Lung (tissue), 17 donors: ENCODE measurements at places on chromosomes 12 and 14. TPM values are rescaled to one million over a fixed set of nuclear protein-coding genes. Genes with fewer than 3 reads are reported as not detected.

DNA sequence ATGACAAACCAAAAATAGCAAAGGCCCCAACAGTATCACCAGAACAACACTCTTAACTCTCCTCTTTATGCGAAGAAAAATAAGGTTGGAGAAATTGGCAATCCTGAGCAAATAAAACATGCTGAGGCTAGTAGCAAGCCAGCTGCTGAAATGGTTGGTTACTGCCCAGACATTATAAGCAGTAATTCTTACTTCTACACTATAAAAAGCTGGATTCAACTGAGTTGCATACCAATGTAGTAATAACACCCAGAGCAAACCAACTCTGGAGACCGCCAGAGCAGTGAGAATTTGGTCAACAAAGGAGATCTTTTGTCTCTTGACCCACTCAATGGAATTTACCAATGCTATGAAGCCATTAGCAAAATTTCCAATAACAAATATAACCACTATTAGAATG, 628 bp downstream of the TAS2R30 start:
- no peak for DNase-seq

KRT77 gene
- not detected for total RNA-seq

PHETA1 gene
- 15.4 TPM for total RNA-seq

- DNase-seq, result no peak
These were observed 26.4 kb downstream of the ZCCHC8 start for GRCh38 chr12:122474324-122474716.

KRT80 gene
- 15.5 TPM for total RNA-seq

DNA sequence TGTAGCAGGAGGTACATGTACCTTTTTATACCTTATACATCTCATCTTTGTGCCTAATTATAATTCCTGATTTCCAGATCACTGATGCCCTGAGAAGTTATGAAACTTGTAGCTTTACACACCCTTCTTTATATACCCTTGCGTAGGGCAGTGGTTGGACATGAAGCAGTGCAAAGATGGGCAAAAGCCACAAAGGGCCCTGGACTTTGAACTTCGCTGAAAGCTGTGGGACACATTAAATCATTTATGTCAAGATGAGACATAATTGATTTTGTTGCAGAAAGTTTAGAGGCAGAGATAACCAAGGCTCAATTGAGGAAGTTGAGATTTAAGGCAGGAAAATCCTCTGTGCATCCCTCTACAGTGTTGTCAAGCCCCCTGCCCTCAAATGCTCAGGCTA, 170.0 kb downstream of the SLC2A13 start:
- no peak for DNase-seq

RALGAPA1 gene
- 188 TPM for total RNA-seq

DNA sequence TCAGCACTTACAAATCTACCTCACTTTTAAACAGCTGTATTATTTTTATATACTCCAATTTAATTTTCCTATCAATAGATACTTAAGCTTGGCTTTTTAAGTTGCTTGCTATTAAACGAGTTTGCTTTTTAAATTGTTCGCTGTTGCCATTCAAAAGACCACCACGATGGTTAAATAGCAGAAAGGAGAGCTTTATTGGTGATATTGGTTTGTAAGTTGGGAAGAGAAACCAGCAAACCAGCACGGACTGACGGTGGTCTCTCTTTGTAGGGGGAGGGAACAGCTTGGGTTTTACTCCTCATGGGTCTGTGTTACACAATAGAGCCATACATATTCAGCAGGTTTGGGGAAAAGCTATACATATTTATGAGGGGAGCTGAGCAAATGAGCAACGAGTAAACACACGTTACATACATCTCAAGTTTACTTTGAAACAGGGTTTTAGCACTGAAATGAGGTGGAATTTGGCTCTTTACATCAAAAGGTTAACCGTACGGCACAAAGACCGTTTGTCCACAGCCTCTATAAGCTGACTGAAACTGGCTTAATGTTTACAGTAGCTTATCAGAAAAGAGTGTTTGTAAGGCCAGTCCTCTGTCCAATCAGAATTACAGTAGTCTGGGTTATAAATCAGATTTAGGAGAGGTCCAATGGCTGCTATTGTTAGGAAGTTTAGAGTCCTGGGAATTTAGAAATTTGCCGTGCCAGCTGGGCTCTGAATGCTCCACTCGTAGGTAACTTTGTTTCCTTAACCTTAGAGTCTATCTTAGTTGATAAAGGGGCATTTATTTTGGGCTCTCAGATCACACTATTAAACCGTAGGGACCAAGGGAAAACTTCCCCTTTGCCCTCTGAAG, 69.7 kb upstream of the DHRS4 start:
- peak; percentile 52 for DNase-seq

DNA sequence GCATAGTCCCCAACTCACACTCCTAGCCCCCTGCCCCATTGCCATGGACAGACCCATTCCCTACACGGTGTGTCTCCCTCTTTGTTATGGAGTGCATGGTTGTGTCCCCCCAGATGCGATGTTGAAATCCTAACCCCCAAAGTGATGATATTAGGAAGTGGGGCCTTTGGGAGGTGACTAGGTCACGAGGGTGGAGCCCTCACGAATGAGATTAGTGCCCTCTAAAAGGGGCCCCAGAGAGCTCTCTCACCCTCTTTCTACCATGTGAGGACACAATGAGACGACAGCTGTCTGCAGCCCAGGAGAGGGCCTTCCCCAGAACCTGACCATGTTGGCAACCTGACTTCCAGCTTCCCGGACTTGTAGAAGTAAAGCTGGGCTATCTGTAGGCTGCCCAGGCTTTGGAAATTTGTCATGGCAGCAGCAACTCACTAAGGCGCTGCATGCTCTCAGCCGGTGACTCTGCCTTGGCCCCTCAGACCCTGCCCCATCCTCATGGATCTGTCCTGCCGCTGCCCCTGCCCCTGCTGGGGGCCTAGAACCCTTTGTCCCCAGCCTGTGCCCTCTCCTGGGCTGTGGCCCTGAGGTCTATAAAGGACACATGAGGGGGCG, 318.1 kb upstream of the RTL1 start:
- no peak for DNase-seq

- no peak for DNase-seq
These were observed 412.5 kb downstream of the CCDC91 start for GRCh38 chr12:28602786-28603185.

GRCh38 chr14:32724867-32725471, 213.7 kb upstream of the NPAS3 start:
- peak; percentile 16 for DNase-seq

NPFF gene
- not detected for total RNA-seq

- no peak for DNase-seq
These were observed 104.8 kb upstream of the PLEKHG7 start for GRCh38 chr12:92597997-92598396.

GRCh38 chr12:63457857-63458256, 210.4 kb downstream of the DPY19L2 start:
- no peak for DNase-seq

ZC3H10 gene
- total RNA-seq, result 7.9 TPM

DNA sequence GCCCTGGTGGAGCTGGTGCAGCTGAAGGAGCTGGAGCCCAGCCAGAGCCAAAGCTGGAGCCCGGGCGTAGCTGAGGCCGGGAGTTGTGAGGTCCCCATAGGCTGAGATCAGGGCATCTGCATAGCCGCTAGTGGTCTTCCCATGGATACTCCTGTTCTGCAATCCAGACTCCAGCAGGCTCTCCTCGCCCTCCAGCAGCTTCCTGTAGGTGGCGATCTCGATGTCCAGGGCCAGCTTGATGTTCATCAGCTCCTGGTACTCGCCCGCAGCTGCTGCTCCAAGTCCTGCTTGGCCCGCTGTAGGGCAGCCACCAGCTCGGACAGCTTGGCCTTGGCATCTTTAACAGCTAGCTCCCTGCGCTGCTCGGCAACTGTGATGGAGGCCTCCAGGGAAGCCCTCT, 966.1 kb downstream of the FSCB start:
- DNase-seq, result no peak

DNA sequence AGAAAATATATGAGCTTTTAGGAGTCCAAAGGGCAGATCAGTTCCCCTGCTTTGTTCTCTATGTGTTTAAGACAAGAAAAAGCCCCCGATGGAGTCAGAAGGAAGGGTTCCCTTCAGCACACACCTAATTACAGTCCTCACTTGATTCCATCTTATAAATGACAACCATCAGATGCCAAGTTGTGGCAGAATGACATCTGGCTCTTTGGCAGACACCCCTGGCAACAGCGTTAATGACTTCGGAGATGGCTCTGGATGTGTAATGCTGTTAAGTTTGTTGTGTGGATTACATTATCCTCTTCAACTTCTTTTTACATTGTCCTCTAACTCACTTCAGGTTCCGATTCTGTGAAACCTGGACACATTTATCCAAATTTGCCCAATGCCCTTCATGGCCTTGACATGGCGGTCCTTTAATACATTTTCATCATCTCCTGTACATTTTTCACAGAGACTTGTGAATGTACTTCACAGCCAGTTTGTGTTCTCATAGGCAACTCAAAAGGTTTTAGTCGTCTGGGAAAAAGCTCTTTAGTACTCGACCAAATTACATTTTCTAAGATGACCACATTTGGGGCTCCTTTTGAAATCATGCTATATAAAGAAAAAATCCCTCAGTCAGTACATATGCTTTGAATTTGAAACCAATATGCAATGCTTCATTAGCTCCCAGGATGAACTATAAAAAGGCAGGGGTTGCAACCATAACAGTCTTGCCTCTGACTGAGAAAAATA, 667.8 kb downstream of the NOVA1 start:
- DNase-seq, result peak; percentile 82

RNASE3 gene
- total RNA-seq, result 0.31 TPM

GTF2A1 gene
- 23.3 TPM for total RNA-seq

DNA sequence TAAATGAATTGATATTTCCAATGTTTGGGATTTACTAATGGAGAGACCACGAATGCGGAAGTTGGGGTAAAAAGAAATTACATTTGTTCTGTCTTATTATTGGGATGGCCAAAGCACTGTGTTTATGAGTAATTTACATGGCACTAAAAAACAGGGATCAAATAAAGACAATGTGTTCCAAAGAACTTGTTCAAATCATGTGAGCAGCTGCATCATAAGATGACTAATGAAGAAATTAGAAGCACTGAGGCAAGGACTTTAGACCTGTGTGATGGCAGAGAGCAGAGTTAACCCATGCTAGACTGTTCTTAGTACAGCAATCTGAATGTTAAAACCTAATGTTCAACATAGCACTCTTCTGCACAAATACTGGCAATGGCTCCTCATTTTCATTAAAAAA, 34.3 kb upstream of the DCN start:
- DNase-seq, result no peak

DNA sequence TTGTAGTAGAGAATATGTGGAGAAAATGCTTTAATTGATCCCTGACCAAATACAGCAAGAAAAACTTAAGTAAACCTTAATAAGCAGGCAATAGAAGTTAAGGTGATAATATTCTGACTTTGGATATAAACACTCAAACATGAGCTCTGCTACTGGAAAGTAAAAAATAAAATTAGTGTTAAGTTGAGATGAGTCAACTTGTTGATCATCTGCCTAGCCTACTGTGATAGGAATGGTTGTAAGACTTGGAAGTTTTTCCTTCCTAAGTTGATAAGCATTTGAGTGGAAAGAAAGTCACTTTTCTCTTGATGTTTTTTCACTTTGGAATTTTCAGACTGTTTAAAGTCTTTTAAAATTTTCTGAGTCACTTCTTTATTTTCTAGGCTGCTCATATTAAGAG, 26.0 kb downstream of the ADIPOR2 start:
- no peak for DNase-seq

DNA sequence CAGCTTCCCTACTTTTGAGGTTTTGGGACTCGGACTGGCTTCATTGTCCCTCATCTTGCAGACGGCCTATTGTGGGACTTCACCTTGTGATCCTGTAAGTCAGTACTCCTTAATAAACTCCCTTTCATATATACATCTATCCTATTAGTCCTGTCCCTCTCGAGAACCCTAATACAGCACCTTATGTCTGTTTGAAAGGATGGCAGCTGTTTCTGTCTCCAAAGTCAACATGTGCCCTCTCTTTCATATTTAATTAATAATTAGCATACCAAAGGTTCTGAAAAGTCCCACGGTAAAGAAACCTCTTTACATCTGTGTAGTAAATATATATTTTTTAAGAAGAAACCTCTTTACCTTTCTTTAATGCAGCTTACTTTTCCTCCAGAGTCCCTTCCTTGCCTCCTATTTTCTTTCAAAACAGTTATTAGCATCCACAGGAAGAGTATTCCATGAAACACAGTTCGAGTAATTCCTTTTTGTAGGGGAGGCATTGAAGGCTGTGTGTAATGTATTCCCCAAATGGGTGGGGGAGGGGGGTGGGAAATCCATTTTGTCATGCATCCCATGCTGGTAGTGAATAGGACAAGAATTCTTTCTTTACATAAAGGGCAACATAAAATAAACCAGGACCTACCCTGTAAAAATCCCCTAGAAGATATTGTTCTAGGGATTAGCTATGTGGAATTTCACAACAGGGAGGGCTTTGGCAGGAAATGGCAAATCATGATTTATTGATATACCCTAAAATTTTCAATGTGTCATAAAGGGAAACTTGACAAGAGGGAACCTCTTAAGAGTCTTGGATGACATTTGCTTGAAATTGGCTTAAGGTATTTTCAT, 241.5 kb downstream of the SUDS3 start:
- DNase-seq, result no peak

DNA sequence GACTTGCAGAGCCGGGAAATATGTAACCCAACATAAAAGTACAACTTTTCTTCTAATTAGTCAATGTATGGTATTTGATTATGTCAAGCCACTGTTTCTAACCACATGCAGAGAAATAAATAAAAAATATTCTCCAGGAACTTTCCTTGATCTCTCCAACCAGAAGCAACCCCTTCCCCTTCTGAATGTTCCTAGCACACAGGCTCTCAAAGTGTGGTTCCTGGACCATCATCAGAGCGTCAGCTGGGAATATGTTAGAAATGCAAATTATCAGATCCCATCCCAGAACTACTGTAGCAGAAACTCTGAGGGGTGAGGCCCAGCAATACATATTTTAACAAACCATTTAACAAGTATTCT, 21.0 kb upstream of the ITPR2 start:
- no peak for DNase-seq

FZD10 gene
- total RNA-seq, result 1.7 TPM

DNA sequence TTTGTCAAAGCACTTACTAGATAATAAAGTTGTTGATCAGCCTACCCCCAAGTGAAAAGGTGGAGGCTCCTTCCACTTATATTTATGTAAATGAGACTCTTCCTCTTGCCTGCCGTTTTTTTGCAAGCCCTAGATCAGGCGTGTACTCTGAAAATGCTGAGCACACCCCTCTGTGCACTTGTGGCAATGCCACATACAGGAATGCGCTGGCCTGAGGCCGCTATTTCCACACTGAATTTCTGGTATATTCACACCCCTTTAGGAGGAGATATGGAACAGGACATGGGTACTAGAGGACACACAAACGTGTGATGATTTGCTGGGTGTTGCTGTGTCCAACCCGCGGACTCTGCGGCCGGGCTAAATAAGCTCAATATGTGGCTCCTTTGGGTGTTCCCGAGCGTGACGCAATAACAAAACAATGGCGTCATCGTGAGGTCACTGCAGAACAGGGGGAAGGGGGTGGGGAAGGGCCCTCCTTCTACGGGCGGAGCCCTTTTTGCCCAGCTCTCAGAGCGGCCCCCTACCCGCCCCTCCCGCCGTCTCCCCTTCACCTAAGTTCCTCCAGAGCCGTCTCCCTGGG, 554 bp upstream of the TSPAN31 start:
- no peak for DNase-seq

GRCh38 chr12:53971129-53971528, 1.8 kb upstream of the HOXC11 start:
- no peak for DNase-seq

- no peak for DNase-seq
These were observed 86.5 kb downstream of the RBM19 start for GRCh38 chr12:113879658-113880057.

DPF3 gene
- total RNA-seq, result 3.9 TPM

GRCh38 chr12:80598004-80598606, 109.3 kb upstream of the MYF6 start:
- peak; percentile 46 for DNase-seq

GRCh38 chr12:115755725-115756085, 521.8 kb downstream of the MED13L start:
- DNase-seq, result peak; percentile 58

ARHGEF25 gene
- 23.0 TPM for total RNA-seq
